HFF-Myc (cell line): ENCODE measurements at places on chromosomes 12 and 14.

- no peak for DNase-seq
Measured at GRCh38 chr12:69919495-69919894, 94.5 kb downstream of the MYRFL start.

DNA sequence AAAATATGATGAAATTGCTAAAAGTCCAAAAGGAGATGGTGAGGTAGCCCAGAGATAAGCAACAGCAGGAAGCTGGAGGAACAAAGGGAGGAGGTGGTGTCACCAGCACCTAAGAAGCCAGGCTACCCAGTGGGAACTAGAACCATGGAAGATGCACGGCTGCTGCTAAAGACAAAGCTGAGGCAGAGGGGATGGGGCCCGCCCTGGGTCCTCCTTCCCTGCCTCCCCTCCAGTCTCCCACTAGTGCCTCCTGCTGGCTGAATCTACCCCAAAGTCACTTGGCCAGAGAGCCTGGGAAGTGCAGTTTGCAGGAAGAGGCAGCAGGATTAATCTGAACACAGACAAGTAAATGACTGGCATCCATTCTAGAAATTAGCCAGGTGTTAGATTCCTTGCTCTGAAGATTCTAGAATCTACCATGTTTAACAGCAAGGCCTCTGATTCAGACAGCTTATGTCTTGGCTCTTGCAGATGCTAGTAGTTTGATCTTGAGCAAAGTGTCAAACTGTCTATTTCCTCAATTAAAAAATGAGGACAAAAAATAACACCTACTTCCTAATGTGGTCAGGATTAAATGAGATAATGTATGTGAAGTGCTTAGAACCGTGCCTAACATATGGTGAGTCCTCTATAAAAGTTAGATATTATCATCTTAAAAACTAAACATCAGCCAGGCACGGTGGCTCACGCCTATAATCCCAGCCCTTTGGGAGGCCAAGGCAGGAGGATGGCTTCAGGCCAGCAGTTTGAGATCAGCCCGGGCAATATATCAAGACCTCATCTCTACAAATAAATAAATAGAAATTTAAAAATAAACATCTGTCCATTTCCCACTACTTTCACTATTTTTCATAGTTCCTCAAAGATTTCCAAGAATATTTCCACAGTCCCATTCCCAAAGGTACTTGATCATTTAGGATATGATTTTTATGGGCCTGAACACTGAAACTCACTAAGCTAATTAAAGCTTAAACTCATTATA is 5.8 kb upstream of the LRP10 start:
- no peak for DNase-seq

GRCh38 chr12:71746974-71747611 is 7.6 kb upstream of the RAB21 start:
- DNase-seq = no peak

GRCh38 chr12:90938451-90938850 is 16.5 kb downstream of the CCER1 start:
- DNase-seq = no peak

- DNase-seq = no peak
Measured at GRCh38 chr12:57895389-57896114, 45.8 kb upstream of the ATP23 start.

GRCh38 chr12:20711846-20712245 is 16.7 kb downstream of the SLCO1C1 start:
- DNase-seq = no peak
